NCI-H226 (cell line): ENCODE measurements at places on chromosomes 5 and 9.

GRCh38 chr5:159972538-159973362 is 36.2 kb upstream of the TTC1 start:
- DNase-seq = no peak

- DNase-seq = no peak
These were observed 63.6 kb downstream of the NIPBL start for GRCh38 chr5:36939969-36940858.

GRCh38 chr5:168675883-168676408 is 96.8 kb upstream of the PANK3 start:
- no peak for DNase-seq

DNA sequence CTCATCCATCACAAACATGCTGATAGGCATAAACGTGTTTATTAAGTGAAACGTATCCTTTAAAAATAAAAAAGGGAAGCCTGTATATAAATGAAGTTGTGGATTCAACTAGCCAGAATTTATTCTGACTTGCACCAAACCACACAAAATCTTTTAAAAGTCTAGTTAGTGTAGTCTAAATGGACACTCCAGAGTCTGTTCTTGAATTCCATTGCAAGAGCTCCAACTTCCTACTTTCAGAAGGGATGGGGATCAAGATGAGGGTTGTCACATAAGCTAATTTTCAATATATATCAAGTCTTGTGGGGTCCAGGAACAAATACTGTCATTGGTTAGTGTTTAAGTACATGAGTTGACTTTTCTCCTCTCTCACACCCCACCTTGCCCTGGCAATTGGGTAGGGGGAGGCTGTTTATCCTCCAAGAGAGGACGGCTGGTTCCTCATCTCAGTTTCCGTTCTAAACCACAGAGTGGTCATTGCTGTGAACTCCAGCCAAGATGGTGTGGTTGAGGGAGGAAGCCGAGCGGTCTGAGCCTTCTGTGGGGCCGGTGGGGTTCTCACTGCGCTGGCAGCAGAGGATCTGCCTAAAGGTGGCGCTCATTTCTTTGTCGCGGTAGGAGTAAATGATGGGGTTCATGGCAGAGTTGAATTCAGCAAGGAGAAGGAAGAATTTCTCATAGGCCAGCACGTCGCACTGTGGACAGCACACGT is 163.2 kb downstream of the LPAR1 start:
- no peak for DNase-seq

DNA sequence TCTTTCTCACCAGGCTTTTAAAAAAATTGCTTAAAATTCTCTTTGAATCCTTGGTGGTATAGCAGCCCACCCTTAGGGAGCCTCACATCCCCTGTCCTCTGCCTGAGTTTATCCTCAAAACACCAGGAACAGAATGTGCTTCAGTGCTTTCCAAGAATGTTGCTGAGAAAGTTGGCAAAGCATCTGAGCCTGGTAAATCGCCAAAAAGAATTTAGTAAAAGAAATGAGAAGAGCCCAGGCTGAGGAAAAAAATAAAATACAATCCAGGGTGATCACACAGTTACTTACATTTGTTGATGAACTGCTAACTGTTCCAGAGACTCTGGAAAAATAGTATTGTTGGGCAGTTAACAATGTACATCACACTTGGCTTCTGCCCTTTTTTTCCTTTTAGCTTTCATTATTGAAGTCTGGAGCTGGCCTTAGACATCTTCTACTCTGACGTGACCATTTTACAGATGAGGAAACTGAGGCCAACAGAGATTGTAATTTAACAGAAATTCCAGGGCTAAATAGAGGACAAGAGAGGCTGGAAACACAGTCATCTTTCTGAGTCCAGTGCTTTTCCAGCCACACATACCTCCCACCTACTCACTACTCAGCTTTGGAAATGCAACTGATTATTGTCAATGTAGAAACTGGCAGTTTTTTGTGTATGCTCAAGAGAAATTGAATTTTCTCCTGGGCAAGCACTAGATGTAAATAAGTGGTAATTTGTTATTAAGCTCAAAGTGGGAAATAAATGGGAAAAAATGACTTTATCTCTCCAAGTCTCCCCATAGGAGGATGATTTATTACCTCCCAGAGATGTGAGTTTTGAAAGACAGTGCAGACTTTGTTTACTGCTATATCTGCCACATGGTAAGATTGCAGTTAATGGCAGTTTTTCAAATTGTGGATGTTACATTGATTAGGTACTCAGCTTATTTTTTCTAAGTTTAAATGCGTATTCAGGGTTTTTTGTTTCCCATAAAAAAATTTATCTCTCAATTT is 86.7 kb upstream of the ALDH1A1 start:
- peak; percentile 16 for DNase-seq

DNA sequence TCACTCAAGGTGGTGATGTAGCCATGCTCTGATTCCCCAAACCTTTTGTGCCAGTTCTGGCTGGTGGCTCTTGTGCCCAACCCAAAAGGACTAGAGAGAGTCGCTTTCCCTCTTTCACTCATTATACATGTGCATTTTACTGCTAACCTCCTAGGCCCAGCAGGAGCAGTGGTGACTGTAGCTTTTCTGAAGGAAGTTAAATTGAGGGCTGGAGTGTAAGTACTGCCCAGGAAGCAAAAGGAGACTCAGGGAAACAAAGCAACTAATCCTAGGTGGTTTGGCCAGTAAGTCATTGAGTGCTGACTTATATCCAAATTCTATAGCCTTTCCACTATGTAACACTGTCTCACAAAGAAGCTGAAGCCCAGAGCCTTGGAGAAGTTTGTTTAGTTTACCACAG is 194.4 kb upstream of the ZNF462 start:
- DNase-seq = no peak

GRCh38 chr5:178304761-178305645 is 72.4 kb upstream of the PHYKPL start:
- no peak for DNase-seq

- DNase-seq = no peak
These were observed 654 bp downstream of the ADAMTS2 start for GRCh38 chr5:179344431-179345182.

DNA sequence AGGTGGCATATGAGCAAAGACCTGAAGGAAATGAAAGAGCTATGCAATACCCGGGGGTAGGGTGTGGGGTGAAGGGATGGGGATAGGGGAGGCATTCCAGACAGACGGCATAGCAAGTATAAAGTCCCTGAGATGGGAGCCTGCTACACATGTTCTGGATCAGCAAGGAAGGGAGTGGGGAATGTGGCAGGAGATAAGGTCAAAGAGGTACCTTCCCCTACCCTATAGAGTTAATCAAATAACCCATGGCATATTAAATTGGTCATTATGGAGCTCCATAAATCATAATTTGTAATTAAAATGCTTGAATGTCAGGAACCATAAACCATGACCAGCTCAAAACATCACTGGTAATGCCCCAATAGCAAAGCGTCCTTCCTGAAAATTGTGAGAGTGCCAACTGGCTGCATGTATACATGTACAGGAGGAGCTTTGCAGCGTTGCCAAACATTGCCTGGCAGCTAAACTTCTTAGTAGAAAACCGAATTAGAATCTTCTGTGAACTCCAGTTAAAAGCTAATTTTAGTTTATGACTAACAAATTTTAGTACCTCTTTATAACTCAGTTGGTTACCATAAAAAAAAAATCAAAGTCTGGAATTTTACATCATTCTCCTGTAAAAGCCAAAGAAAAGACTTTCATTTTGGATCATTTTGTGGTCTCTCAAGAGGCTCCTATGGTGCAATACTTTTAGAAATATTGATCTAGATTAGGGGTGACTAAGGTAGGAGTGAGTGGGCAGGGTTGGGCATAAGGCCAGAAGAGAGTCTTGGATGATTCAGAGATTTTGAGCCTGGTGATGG is 4.7 kb downstream of the DNAI1 start:
- no peak for DNase-seq

DNA sequence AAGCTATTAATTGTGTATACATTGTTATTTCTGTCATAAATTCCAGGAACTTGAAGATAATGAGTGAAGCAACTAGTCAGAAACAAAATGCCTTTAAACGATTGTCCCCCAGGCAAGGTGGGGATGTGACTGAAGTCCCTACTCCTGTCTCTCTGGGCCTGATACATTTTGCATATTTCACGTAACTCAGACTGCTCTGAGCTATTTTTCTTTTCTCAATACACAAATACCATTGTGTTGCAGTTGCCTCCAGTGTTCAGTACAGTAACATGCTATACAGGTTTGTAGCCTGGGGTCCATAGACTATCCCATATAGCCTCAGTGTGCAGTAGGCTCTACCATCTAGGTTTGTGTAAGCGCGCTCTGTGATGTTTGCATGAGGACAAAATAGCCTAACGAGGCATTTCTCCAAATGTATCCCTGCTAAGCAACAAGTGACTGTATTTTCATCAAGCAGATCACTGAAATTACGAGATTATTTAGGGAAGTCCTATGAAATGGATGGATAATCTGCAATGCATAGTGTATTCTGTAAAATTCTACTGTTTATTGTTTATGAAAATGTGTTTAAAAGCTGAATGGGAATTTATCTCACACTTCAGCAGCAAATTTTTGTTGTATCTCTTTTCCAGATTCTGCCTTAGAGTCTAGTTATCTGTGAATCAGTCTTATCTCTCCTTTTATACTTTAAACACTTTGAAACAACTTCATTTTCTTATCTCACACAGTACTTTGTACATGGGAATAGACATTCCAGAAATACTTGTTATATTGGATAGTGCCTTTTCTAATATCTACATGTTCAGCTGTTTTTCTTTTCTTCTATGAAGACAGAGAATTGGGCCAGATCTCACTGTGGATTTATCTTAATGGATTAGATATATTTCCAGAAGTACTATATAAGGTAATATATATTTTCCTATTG is 150.5 kb downstream of the CD180 start:
- peak; percentile 65 for DNase-seq

GRCh38 chr9:121634329-121635261 is 16.8 kb upstream of the DAB2IP start:
- no peak for DNase-seq

DNA sequence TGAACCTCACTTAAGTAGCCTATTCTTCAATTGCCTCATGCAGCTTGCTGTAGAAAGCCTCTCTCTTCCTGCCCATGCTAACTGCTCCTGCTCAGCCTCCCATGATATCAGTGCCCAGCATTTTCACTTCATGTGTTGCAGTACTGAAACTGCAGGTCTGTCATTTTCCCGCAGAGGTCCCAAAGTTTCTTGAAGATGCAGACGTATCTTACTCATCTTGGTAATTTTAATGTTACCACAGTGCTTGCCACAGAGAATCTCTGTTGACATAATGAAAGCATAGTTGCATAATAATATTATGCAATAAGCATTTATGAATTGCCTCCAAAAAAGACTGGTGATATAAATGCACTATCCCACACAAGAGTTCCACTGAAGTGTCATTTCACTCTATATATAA is 561.1 kb upstream of the DAP start:
- no peak for DNase-seq

- DNase-seq = peak; percentile 57
These were observed 627.7 kb downstream of the CCDC171 start for GRCh38 chr9:16180546-16180945.

DNA sequence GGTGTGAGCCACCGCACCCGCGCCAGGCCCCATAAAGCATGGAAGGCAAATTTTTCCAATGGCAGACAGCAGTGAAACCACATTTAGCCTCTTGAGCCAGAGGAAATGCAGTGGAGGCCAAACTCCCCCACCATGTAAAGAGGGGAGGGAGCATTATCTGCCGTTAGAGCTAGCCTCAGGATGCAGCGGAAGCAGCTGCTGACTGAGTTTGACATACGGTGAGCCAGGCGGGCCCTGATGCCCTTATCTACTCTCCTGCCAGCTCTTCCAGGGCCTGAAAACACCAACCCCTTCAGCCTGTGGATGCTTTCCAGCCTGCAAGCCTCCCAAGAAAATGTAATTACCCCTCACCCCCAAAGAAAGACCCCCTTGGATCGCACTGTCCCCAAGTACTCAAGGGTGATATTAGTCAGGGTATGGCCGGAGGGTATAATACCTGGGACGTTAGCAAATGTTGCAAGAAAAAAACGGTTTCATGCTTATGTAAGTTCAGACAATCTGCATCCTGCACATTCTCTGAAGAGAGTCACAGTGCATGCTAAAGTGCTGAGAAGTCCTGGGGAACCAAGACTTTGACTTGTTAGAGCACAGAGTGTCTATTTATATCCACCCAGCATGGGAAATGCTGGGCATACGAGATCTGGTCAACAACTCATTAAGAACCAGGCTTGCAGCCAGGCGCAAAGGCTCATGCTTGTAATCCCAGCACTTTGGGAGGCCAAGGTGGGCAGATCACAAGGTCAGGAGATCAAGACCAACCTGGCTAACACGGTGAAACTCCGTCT is 11.3 kb upstream of the GGTA1 start:
- no peak for DNase-seq

DNA sequence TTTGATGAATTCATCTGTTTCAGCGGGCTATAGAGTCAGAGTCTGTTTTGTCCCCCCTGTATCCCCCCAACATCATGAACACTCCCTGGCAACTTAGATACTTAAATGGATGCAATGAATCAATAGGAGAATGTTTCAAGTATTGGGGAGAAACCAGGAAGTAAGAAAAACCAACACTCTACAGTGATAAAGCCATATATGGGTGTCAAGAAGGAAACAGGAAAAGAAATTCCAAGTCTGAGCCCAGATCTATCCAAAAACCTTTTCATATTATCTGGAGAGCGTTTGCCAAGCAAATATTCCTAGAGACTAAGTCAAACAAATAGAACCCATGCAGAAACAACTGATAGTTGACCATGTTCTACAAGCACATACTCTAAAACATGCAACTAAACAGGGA is 2.3 kb upstream of the GNAQ start:
- no peak for DNase-seq

DNA sequence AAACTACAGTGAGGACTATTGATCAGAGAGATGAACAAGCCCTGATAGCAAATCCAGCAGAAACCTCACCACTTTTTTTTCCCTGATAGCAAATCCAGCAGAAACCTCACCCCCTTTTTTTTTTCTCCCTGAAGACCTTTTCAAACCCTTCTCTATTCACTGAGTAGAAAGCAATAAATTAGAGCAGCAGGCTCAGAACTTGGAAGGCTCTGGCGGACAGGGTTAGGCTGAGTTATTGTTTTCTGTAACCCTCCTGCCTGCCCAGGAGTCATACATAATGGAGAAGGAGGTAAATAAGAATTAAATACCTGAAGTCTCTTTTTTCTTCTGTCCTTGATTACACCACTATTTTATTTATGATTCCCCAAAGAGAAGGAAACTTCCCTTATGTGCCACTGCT is 136.3 kb upstream of the SNX2 start:
- DNase-seq = no peak

DNA sequence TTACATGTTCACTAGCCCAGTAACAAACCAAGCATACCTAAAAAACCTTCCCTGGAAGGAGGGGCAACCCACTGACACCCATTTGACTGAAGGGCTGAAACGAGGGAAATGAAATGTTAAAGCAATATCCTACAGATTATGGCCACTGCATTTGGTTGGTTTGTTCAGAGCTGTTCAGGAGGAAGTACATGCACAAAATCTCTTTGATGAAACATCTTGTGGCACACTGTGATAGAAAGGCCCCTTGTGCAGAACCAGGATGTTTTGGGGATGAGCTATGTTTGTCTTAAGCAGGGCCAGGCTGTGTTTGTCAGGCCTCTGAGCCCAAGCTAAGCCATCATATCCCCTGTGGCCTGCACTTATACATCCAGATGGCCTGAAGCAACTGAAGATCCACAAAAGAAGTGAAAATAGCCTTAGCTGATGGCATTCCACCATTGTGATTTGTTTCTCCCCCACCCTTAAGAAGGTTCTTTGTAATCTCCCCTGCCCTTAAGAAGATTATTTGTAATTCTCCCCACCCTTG is 467.3 kb upstream of the PIK3R1 start:
- no peak for DNase-seq

GRCh38 chr5:109102096-109102690 is 307.6 kb downstream of the PJA2 start:
- DNase-seq = no peak

- DNase-seq = no peak
These were observed 35.4 kb upstream of the IL17B start for GRCh38 chr5:149414405-149415065.

GRCh38 chr9:112200711-112201110 is 25.6 kb upstream of the SUSD1 start:
- no peak for DNase-seq
